ENCODE measurements at places on chromosomes 13 and 19.

DNA sequence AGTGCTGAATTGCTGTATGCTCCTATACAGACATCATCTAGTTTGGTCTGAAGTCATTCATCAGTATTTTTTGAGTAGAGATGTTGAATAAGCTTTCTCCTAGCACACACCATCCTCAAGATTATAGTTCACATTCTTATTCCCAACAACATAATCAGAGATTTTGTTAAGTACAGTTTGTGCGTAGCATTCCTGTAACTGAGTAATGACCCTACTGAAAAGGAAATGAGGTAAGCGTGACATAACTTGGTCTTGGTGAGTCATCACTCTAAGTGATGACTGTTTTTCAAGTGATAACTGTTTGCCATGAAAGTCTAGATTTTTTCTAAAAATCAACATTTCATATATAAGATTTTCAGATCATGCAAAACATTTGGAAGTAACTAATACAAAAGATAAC lies 18.5 kb upstream of the FAM216B start:
- no peak for DNase-seq
- no peaks in the 10 kb centered on the region for H3K4me1 ChIP-seq
- H3K27ac ChIP-seq = no peak overlapping the region
- no peak overlapping the region for H3K4me3 ChIP-seq
- H3K27me3 ChIP-seq = no peaks in the 10 kb centered on the region

DNA sequence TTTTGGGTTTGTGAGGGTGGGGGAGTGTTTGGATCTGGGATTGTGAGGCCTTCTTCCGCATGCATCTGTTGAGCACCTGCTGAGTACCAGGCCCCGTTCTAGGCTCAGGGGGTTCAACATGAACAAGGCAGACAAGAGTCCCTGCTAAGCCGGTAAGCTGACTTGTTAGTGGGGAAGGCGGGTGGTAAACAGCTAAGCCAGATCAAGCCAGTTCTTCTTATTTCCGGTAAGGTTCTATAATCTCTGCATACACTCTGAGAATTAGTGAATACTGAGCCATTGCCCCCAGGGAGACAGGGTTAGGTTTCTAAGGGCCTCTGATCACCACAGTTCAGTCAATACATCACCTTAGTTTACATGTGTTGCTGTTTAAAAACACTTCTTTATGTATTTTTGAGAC lies 9.9 kb upstream of the EHD2 start:
- H3K27me3 ChIP-seq = no peaks in the 10 kb centered on the region
- H3K4me3 ChIP-seq = no peak overlapping the region
- DNase-seq = no peak
- H3K27ac ChIP-seq = no peak overlapping the region

DNA sequence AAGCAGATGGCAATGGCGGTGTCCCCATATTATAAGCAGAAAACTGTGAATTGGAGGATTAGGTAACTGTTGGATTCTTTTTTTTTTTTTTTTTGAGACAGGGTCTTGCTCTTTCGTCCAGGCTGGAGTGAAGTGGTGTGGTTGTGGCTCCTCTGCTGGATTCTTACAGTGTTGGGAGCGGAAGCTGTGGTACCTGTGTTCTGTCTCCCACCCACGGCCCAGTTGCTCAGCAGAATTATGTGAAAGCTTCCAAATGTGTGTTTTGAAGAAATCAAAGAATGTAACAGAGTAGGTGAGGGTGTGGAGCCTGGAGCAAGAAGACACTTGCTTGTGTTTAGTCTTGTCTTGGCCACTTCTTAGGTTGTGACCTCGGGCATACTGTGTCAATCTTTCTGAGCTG lies 295.6 kb downstream of the SHISA2 start:
- H3K36me3 ChIP-seq = no peaks in the 10 kb centered on the region
- no peak for DNase-seq
- H3K27me3 ChIP-seq = no peaks in the 10 kb centered on the region
- H3K4me3 ChIP-seq = no peak overlapping the region
- H3K4me1 ChIP-seq = peaks cover 14% of the 10 kb centered on the region

- H3K27ac ChIP-seq = no peak overlapping the region
- DNase-seq = no peak
- no peaks in the 10 kb centered on the region for H3K36me3 ChIP-seq
- H3K27me3 ChIP-seq = no peaks in the 10 kb centered on the region
Measured at GRCh38 chr19:39138221-39139211, 12.9 kb downstream of the PAK4 start.

DNA sequence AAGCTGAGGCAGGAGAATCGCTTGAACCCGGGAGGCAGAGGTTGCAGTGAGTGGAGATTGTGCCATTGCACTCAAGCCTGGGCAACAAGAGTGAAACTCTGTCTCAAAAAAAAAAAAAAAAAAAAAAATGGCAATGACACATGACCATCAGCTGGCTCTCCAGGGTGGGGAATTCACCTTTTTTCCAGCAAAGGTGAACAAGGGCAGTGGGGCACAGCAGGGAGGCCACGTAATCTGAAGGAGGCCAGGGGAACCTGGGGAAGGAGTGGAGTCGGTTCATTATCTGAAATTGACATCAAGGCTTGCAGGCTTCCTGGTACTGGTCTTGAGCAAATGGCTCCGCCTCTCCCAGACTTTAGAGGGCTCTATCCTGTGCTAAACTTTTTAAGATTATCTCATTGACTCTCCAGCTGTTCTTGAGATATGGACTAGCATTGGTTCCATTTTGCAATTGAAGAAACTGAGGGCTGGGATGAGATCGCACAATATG lies 28.1 kb downstream of the KEAP1 start:
- H3K4me1 ChIP-seq = peaks cover 4% of the 10 kb centered on the region
- no peaks in the 10 kb centered on the region for H3K36me3 ChIP-seq
- H3K27ac ChIP-seq = no peak overlapping the region
- no peaks in the 10 kb centered on the region for H3K27me3 ChIP-seq

DNA sequence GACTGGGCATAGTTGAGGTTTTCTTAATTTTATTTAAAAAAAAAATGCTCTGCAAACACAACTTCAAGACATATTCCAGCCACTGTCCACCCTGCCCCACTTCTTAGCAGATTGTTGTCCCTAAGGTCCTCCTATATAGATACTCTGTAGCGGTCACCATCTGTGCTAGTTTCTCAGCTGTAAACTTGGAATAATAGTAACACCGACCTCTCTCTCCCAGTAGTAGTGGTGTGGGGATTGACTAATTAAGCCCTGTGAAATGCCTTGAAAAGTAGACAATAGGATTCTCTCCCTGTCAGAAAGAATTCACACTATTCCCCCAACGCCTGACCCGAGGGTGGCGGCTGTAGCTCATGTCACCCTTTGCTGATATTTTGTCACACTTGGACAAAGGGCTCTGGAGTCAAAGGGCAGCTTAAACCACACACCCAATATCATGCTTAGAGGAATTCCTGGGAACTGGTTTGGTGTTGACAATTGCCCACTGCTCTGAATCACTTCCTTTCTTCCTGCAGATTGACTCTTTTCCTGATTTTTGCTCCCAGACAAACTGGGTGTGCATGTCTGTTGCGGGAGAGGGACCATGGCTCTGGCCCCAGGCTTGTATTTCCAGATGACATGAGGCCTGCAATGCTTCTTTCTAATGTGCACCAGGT lies 9.2 kb upstream of the SERP2 start:
- peak overlapping the region; percentile 16 for H3K27ac ChIP-seq
- DNase-seq = no peak
- no peak overlapping the region for H3K4me3 ChIP-seq
- peaks cover 30% of the 10 kb centered on the region for H3K4me1 ChIP-seq
- no peaks in the 10 kb centered on the region for H3K36me3 ChIP-seq

- H3K36me3 ChIP-seq = no peaks in the 10 kb centered on the region
- H3K4me1 ChIP-seq = peaks cover 29% of the 10 kb centered on the region
- H3K27me3 ChIP-seq = no peaks in the 10 kb centered on the region
- DNase-seq = no peak
Measured at GRCh38 chr19:35046461-35046860, 4.9 kb downstream of the HPN start.

GRCh38 chr13:50691681-50692263 lies 151.7 kb downstream of the DLEU7 start:
- H3K36me3 ChIP-seq = no peaks in the 10 kb centered on the region
- no peak overlapping the region for H3K4me3 ChIP-seq
- no peak overlapping the region for H3K27ac ChIP-seq
- H3K27me3 ChIP-seq = no peaks in the 10 kb centered on the region

GRCh38 chr19:15170345-15170744 lies 30.4 kb downstream of the NOTCH3 start:
- H3K27me3 ChIP-seq = no peaks in the 10 kb centered on the region
- DNase-seq = no peak
- no peaks in the 10 kb centered on the region for H3K4me1 ChIP-seq
- H3K36me3 ChIP-seq = no peaks in the 10 kb centered on the region
- H3K27ac ChIP-seq = no peak overlapping the region
- H3K4me3 ChIP-seq = no peak overlapping the region

DNA sequence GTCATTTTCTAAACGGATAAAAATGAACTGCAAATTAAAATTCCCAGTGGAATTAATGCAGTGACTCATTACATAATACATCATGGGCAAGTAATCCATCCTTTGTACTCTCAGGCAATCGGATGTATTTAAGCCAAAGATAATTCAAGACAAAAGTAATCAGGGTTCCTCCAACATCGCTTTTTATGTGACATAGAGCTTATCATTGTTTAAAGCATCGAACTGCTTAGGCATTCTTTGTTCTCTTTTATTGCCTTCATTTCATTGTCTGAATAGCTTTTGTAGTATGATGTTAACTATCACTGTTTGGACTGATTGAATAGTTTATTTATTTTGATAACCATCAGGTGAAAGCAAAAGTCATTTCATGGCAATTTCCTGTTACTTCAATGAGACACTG lies 209.4 kb downstream of the ITGBL1 start:
- H3K4me3 ChIP-seq = no peak overlapping the region
- H3K27ac ChIP-seq = no peak overlapping the region
- H3K36me3 ChIP-seq = no peaks in the 10 kb centered on the region

DNA sequence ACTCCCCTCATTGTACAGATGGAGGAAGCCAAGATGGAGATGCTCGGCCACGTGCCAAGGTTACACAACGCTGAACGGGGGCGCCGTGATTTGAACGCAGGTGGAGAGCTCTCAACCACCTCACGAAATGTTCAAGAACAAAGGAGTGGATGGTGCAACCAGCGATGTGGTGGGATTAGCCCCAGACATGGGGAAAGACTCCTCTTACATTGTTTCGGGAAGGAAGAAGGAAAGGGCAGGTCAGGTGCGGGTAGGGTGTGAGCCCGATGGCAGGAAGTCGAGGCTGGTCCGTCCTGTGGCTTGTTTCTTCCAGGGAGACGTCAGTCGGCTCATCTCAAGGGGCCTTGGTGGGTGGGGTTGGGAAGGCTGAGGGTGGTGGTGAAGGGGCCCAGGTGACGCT lies 7.1 kb upstream of the KLK14 start:
- no peaks in the 10 kb centered on the region for H3K27me3 ChIP-seq
- H3K27ac ChIP-seq = no peak overlapping the region
- no peak for DNase-seq
- no peak overlapping the region for H3K4me3 ChIP-seq
- H3K36me3 ChIP-seq = no peaks in the 10 kb centered on the region

DNA sequence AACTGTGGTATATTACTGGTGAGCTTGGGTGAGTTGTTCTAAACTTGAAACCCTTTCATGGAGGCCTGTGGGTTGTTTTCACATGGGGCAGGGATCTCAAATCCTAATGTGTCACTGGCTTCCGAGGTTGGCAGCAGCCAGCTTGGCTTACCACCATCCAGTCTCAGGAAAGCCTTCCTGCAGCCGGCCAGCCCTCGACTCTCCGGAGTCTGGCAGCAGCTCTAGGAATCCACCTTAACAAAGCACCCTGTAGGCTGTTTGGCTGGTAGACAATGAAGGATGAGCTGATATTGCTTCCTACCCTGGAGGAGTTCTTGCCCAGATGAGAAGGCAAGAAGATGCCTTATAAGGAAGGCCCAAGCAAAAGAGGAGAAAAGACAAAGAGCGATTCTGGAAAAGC lies 188.3 kb downstream of the KLF12 start:
- no peaks in the 10 kb centered on the region for H3K36me3 ChIP-seq
- H3K27me3 ChIP-seq = no peaks in the 10 kb centered on the region
- peaks cover 10% of the 10 kb centered on the region for H3K4me1 ChIP-seq
- peak; percentile 78 for DNase-seq

DNA sequence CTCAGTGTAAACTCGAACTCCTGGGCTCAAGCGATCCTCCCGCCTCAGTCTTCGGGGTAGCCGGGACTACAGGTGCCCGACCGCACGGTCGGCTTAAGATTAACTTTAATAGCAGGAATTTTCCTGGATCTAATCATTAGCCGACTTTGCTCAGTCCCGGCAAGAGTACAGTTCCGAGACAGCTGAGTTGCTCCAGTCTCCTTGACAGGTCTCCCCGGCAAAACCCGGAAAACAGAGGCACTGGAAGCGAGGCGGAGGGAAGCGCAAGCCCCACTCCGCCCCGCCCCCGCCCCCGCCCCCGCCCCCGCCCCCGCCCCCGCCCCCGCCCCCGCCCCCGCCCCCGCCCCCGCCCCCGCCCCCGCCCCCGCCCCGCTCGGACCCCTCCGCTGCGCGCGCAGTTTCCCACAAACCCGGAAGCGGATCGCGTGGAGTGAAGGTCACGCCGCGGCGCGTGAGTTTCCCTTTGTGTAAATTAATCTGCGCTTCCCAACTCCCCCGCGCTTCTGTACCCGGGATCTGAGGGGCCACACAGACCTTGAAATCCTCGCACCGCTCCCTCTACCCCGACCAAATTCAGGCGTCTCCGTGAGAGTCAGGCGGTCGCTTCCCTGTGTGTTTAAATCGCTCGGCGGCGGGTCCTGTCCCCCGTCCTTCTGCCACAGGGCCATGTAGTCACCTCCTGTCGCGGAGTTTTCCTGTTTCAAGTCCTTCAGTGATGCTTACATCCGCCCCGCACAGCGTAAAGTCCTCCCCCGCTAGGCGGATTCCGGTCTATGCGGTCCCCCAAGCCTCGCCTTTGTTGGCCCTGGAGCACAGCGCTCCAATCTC lies at the start of gene ZNF480:
ZNF480 (plus strand) TSS at position 397 of the 828 bp plus-strand sequence. CDS start 3,244 bp downstream, outside the sequence.
- H3K4me1 ChIP-seq = peaks cover 5% of the 10 kb centered on the region
- peak within 1 kb of the TSS; percentile 96 for H3K4me3 ChIP-seq
- peak; percentile 92 for DNase-seq
- no peaks in the 10 kb centered on the region for H3K36me3 ChIP-seq
- no peaks in the 10 kb centered on the region for H3K27me3 ChIP-seq

DNA sequence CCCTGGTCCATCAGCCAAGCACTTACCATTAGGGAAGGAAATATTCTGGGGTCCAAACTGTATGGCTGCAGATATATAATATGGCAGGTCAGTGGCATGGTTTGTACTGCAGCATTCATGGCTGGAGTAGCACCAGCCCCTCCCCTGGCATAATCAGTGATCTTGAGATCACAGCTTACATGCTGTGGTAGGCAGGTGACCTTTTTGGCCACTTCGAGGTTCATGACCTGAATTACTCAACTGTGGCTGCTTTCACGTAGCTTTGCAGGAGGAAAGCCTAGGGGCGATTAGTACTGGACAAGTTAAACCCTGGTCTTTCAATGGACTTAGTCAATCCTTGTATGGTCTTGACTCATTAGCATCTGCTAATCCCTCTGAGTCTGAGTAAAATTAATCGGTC lies 169.8 kb downstream of the SPRY2 start:
- DNase-seq = no peak
- no peaks in the 10 kb centered on the region for H3K27me3 ChIP-seq
- peaks cover 29% of the 10 kb centered on the region for H3K4me1 ChIP-seq
- H3K4me3 ChIP-seq = no peak overlapping the region
- no peaks in the 10 kb centered on the region for H3K36me3 ChIP-seq

All from heart left ventricle (tissue), 16 donors.